ENCODE measurements at places on chromosomes 12 and 14.

DNA sequence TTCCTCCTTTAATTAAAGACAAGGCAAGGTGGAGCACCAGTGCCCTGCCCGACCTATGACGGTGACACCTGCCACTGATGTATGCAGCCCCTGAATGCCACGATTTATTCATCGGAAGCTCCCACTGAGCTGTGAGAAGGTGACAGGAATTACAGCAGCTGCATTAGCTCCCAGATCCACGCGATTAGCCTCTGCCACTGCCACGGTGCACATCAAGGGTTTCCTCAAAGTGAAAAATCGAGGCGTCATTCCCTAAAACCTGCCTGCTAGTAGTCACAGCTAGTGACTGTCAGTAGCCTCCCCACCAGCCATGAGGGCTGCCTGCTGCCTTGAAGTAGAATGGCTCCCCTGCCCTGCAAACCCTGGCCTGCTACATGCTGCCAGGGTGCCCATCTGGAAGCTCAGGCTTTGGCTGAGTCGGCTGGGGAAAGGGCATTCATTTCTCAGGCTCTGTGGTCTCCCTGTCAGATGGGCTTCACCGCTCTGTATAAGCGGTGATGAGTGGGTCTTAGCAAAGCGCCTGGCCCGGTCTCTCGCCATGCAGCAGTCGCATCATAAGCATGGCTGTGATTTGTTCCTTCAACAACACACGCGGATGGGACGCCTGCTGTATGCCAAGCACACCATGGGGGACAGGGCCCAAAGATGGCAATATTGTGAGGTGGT lies 8.2 kb upstream of the BCL11B start:
- DNase-seq: no peak

DNA sequence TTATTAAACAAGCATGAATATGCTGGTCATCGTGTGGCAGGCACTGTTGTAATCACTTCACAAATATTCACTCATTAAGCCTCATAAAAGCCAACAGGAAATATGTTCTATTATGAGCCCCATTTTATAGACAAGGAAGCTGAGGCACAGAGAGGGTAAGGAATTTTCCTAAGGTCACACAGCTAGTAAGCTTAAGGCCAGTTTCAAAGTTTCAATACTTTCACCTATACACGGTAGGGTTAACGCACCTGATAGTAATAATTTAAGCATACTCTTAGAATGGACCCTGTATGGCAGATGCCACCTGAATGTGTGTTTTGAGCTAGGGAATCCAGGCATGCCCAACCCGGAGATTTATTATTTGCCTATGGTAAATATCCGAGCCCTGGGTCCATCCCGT lies 39.8 kb downstream of the EGLN3 start:
- no peak for DNase-seq

GRCh38 chr12:131196220-131196619 lies 242.5 kb downstream of the ADGRD1 start:
- DNase-seq: no peak

GRCh38 chr12:121064116-121064515 lies 25.1 kb upstream of the OASL start:
- DNase-seq: no peak

DNA sequence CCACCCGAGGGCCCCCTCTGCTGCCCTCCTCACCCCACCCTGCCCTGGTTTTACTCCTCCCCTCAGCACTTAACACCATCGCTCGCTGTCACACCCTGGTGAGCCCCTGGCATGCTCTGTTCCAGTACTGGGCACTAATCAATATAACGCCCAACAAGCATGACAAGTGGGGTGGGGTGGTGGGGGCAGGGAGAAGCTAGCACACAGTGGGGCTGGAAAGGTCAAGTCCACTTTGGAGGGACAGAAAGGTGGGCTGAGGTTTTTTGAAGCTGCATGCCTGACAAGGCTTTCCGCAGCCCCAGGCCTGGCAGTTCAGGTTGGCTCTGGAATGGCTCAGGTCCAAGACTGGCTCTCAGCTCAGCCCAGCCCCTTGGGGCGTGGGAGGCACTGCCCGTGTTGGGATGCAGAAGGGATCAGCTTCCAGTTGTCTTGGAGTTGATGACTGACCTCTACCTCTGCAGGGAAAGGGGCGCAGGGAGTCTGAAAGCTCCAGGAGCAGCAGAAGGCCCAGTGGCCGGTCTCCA lies 34.1 kb downstream of the PLEKHG3 start:
- no peak for DNase-seq

GRCh38 chr12:12899530-12900380 lies 8.4 kb downstream of the GPRC5A start:
- DNase-seq: peak; percentile 77

- no peak for DNase-seq
Observed at GRCh38 chr12:69908203-69908602, 83.2 kb downstream of the MYRFL start.

GRCh38 chr12:119117936-119118335 lies 60.8 kb upstream of the HSPB8 start:
- no peak for DNase-seq

- DNase-seq: peak; percentile 63
Observed at GRCh38 chr12:51262758-51263177, 7.4 kb downstream of the SMAGP start.

DNA sequence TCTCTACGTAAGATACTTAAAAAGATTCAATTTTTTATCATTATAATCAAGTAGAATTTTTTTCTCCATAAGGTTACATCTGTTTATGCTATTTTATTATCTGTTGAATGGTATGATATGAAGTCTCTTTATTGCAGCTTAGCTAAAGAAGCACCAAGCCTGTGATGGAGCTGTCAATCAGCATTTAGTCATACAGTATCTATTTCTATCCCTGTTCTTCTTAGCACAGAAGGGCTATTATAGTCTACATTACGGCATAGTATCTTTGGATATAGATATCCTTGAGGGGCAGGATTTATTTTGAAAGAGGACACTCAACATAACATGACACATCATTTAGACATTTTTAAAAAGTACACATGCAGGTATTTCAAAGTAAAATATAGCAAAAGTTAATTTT lies 277.1 kb downstream of the FOXG1 start:
- DNase-seq: no peak

- DNase-seq: no peak
Observed at GRCh38 chr14:49615776-49616175, 4.7 kb downstream of the RPL36AL start.

- DNase-seq: no peak
Observed at GRCh38 chr12:110149086-110149660, 25.0 kb downstream of the IFT81 start.

DNA sequence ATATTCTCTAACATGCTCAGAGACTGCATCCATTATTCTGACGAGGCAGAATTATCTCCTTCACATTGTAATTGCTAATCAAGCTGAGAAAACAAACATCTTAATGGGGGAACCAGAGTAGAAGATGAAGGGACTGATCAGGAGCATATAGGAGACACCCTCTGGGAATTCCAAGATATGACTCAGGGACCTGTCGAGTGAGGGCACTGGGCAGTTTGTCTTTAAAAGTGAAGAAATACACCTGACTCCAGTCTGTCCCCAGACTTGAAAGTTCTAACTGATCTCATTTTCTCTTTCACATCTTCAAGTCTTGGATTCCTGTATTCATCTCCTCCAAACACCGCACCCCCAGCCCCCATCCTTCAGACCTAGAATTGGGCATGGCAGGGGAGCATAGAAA lies 226.9 kb upstream of the PLXNC1 start:
- DNase-seq: no peak

- no peak for DNase-seq
Observed at GRCh38 chr14:91402771-91403600, 14.6 kb downstream of the CCDC88C start.

GRCh38 chr12:99759444-99759843 lies 111.9 kb downstream of the GARIN6 start:
- DNase-seq: no peak

DNA sequence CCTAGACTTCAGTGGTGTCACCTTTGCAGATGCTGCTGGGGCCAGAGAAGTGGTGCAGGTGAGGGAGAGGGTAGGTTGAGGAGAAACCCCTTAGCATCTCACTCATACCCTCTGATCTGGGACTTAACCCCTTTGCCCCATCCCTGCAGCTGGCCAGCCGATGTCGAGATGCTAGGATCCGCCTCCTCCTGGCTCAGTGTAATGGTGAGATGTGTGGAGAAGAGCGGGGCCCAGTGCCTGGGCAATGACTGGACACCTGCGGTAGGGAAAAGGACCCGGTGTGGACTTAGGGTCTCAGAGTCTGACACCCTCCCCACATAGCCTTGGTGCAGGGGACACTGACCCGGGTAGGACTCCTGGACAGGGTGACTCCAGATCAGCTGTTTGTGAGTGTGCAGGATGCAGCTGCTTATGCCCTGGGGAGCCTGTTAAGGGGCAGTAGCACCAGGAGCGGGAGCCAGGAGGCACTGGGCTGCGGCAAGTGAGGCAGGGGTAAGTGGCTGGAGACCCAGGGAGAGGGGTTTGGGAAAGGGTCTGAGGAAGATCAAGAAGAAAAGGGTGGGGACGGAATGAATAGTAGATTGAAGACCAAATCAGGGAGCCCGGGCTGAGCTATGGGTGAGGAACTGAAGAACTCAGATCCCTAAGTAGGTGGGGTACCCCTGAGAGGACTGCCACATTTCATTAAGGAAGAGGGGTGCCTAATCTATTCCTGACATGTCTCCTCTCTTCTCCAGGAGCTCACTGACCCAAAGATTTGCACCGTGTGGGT lies 7.6 kb downstream of the B4GALNT1 start:
- no peak for DNase-seq

DNA sequence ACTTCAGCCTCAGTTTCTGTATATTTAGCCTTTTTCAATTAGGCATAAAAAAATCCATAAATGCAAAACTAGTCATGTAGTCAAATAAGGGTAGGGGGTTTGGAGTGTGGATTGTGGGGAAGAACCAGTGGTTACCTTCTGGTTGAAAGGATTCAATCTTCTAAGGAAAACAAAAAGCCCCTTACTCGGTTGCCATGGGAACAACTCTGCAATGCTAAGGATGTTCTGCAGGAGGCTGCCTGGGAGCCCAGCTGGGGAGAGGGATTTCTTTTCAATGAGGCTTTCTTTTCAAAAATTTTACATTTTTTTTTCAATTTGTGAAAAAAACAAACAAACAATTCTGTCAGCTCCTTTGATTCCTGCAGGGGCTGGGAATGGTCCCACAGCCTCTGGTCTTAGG lies 67.2 kb downstream of the SLC8A3 start:
- DNase-seq: no peak

GRCh38 chr12:117402363-117402762 lies 40.9 kb upstream of the NOS1 start:
- DNase-seq: no peak

DNA sequence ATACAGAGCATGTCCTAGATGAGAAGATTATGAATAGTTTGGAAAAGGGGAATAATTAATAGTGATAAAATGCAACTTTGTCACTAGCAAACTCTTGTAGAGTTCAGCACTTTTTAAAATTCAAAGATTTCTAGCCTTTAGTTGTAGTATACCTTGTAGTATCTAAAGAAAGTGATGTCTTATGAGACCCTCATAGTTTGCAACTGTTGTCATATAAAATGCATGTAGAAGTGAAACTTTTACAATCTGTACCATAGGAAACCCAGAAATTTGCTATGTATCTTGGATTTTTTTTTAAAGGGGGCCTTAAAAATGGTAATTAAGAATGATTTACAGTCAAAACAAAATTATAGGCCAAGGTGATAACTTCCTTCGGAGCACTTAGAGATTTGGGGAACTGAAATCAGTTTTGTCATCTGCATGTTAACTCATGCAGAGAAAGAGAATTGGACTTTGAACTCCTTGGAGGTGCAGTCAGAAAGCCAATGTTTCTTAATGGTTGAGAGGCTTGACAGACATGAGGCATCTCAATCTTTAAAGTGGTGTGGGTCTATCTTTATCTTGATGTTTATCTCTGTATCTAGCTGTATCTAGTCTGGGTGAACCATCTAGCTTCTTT lies 1.3 kb downstream of the LRRK2 start:
- DNase-seq: no peak

GRCh38 chr12:46458500-46459102 lies 86.0 kb upstream of the SLC38A2 start:
- DNase-seq: no peak

DNA sequence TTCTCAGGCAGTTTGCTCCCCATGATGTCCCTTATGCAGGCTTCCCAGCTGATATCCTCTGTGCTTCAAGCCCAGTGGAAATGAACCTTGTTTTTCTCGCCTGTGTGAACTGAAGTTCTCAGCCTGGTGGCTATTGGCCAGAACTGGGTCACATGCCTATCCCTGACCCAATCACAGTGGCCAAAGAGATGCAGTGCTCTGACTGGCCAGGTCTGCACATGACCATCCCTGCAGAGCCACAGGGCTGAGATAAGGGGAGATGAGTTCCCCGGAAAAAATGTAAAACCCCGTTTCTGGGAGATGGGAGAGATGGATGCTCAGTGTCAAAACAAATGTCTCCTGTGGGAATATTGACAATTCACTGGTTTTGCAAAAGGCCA lies 34.7 kb upstream of the FZD10 start:
- DNase-seq: no peak

DNA sequence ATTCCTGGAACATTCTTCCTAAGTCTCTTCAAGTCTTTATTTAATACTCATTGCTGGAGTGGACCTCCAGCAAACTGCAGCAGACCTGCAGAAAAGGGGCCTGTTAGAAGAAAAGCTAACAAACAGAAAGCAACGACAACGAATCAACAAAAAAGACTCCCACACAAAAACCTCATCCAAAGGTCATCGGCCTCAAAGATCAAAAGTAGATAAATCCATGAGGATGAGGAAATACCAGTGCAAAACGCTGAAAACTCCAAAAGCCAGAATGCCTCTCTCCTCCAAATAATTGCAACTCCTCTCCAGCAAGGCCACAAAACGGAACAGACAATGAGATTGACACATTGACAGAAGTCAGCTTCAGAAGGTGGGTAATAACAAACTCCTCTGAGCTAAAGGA lies 472.2 kb downstream of the C12orf50 start:
- DNase-seq: no peak

DNA sequence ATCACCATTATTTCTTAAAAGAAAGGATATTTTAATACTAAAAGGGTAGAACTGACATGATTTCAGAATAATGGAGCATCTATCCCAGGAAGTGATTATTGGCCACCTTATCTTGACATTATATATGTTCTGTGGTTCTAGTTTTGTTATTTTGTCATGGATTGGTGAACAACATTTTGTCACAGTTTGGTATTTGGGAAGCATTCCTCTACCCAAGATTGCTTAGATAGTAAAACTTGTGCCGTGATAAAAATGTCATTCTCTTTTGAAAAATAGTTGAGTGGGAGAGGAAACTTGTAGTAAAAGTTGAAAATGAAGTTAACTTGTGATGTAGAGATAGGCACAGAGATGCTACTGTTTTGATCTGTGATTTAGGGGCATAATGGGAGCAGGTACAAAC lies 65.7 kb downstream of the TMX1 start:
- DNase-seq: no peak

- DNase-seq: no peak
Observed at GRCh38 chr14:90381999-90382451, 14.8 kb upstream of the CALM1 start.

GRCh38 chr14:96108911-96109310 lies 69.7 kb downstream of the C14orf132 start:
- DNase-seq: no peak

DNA sequence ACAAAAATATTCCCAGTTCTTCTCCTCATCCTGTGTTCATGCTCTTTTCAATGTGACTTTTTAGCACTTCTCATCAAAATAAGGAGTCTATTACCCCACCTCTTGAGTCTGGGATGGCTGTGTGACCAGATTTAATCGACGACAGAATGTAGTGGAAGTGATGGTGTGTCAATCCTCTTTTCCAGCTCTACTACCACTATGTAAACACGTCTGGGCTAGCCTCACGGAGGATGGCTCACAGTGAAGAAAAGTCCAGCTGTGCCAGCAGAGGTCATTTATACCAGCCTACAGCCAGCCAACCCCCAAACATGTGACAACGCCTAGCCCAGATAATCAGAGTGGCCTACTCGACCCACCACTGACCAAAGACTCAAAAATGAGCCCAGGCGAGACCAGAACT lies 37.3 kb upstream of the FGF6 start:
- no peak for DNase-seq
